ENCODE measurements at places on chromosomes 7 and 10.

- no peak for DNase-seq
Observed at GRCh38 chr10:5830629-5831445, 17.6 kb upstream of the GDI2 start.

DNA sequence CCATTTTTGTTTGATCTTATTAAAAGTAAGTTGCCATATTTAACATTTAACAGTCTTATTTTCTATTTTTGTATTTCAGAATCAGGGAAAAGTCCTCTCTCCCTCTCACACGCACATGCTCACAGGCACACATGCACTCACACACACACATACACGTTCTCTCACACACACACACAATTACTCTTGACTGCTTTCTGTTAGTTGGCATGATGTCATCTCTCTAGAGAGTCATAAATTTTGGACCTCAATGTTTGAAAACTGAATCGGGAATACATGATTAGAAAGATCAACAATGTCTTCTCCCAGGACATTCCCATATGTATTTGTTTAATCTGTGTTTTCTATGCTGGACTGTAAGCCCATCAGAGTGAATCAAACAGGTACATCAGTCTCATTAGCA, 165.7 kb upstream of the AHR start:
- DNase-seq, result no peak

GRCh38 chr7:82049891-82050533, 280.2 kb upstream of the HGF start:
- DNase-seq, result no peak

GRCh38 chr10:86785037-86785436, 28.6 kb downstream of the BMPR1A start:
- no peak for DNase-seq

GRCh38 chr7:10977113-10977512, 3.4 kb downstream of the PHF14 start:
- no peak for DNase-seq

GRCh38 chr10:79024296-79024695, 44.5 kb upstream of the ZMIZ1 start:
- no peak for DNase-seq

DNA sequence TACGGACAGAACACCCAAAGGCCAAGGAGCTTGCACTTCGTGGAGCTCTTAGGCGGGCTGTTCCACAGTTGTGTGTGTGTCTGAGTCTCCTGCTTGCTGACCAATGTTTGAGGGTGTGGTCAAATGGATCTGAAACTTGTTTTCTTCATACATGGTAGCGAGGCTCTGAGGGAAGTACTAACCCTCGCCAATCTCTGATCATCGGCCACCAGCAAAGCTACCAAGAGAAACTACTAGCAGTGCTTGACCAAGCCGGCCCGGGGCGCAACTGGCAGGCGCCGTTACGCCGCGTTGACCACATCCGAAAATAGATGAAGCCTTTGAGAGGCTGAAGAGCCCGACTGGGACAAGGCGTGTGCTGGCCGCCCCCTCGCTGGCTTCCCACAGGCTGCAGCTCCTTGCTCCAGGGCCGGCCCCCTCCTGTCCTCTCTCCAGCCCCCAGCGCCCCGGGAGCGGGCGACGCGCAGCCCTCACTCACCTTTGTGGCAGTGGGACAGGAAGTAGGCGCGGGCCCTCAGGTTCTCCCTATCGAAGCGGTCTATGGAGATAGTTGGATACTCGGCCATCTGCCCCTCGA, 384 bp downstream of the DCLRE1C start:
- DNase-seq, result peak; percentile 26

GRCh38 chr7:33806298-33807154, 98.8 kb upstream of the BMPER start:
- DNase-seq, result no peak

GRCh38 chr10:104906112-104906511, 265.0 kb downstream of the SORCS3 start:
- DNase-seq, result no peak

- DNase-seq, result no peak
Observed at GRCh38 chr7:76368190-76368589, 9.4 kb upstream of the YWHAG start.

DNA sequence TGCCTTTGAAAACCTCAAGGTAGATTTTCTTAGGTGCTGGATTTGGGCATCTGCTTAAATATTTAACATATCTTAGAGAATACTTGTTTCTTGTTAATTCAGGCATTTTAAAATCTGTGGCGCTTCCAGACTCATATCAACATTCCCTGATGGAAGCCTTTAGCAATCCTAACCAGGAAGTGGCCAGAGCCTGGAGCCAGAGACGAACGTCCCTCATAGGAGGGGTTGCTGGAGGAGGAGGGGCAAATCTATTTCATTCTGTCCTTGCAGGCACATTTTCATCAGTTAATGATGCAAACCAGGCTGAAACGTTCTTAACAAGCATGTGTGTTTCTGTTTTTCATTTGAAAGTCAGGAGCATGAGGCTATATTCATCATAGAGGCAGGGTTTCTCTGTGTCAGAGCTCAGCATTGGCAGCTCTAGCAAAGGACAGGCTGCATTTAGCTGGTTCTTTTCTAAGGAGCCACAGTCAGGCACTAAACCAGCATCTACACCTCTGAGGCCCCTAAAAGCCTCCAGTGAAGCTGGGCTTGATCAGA, 17.8 kb upstream of the IFIT2 start:
- DNase-seq, result no peak

DNA sequence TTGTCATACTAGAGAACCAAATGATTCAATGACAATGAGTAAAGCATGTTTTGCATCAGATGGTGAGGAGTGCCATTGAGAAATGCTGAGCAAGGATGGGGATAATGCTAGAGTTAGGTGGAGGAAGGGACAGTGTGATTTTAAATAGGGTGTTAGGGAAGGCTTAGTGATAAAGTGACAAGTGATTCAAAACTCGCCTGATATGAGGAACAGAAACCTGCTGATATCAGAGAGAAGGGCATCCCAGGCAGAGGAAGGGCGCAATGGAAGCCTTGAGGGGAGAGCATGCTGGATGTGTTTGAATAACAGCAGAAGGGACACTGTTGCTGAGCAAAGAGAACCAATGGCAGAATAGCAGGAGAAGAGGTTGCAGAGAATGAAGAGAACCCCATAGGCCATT, 196.2 kb downstream of the NRG3 start:
- DNase-seq, result no peak

- DNase-seq, result no peak
Observed at GRCh38 chr7:46146454-46147255, 225.6 kb upstream of the IGFBP3 start.

DNA sequence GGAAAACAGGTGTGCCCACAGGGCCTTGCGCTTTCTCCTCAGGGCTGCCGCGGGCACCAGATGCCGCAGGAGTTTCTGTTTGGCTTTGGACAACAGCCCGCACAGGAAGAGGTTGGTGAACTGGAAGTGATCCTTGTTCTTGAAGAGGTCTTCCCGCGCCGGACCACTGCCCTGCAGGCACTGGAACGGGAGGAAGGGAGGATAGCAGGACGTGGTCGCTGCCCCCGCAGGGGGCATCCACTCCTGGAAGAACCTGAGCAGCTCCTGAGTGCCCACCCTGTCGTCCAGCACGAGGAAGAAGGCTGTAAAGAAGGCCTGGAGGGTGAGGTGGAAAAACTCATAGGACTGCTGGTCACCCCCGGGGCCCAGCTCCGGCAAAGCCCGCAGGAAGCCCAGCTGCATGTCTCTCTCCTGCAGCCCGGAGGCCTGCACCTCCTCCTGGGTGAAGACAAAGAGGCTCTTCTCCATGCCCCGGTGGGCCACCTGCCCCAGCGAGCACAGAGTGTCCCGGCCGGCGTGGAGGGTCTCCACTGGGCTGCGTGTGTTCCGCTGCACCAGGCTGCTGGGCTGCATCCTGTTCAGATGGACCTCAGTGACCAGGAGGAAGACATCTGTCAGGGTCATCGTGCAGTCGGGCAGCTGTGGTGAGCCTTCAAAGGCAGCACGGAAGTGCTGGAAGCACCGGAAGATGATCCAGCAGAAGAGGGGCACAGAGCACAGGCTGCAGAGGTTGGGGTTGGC, 26.9 kb downstream of the NOD1 start:
- no peak for DNase-seq

DNA sequence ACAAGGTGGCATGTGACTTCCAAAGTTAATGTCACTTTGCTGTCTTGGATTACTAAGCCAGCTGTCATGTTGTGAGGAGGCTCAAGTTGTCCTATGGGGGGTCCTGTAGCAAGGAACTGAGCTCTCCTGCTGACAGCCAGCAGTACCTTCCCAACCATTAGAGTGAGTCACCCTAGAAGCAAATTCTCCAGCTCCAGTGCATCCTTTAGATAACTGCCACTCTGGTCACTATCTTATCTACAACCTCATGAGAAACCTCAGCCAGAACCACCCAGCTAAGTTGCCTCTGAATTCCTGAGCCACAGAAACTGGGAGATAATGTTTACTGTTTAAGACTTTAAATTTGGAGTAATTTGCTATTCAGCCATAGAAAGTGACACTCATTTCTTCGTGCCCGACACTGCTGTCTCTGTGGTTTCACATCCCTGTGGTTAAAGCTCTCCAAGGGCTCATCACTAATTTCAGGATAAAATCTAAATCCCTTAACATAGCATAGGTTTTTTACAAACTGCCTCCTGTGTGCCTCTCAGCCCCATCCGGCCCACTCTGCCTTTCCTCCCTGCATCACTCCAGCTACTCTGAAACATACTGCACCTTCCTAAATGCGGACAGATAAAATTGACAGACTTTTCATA, 83.5 kb downstream of the PRR15 start:
- no peak for DNase-seq

DNA sequence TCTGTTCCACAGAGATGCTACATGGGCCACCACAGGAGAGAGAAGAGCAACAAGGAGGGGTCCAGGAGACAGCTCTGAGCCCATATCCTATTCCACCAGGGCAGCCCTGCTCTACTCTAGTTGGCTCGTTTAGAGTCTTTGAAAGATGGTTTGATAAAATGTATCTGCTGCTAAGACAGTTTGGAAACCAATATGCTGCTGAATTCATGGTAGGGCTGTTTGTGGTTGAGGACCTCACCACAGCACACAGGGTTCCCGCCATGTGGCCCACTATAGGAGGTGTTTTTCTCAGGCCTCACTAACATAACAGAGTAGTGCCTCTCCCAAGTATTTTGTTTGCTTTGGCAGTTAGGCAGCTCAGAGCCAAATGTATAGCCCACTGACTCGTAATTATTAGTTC, 35.8 kb upstream of the ZC3HAV1L start:
- no peak for DNase-seq

GRCh38 chr7:139645572-139646523, 122.4 kb downstream of the CLEC2L start:
- peak; percentile 72 for DNase-seq

- no peak for DNase-seq
Observed at GRCh38 chr10:50152792-50153272, 85.1 kb downstream of the WASHC2A start.

DNA sequence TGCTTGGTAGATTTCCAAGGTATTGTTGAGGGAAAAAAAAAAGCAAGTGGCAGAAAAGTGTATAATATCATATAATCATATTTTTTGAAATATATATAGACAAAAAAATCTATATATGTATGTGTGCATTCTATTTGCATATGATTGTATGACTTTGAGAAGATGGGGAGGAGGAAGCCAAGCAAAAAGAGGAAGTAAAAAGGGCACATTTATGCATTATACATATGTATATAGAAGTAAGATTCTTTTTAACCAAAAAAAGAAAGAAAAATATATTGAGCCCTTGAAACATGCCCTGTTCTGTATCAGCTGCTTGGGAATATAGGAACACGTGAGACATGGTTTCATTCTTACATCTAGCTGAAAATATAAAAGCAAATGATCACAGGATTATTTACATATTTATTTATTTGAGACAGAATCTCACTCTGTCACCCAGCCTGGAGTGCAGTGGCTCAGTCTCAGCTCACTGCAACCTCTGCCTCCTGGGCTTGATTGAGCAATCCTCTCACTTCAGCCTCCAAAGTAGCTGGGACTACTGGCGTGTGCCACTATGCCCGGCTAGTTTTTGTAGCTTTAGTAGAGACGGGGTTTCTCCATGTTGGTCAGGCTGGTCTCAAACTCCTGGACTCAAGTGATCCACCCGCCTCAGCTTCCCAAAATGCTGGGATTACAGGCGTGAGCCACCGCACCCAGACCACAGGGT, 18.0 kb upstream of the SLF2 start:
- no peak for DNase-seq

- DNase-seq, result no peak
Observed at GRCh38 chr10:129870474-129870757, 93.7 kb downstream of the EBF3 start.

GRCh38 chr10:132407846-132408278, 10.9 kb downstream of the PWWP2B start:
- no peak for DNase-seq

DNA sequence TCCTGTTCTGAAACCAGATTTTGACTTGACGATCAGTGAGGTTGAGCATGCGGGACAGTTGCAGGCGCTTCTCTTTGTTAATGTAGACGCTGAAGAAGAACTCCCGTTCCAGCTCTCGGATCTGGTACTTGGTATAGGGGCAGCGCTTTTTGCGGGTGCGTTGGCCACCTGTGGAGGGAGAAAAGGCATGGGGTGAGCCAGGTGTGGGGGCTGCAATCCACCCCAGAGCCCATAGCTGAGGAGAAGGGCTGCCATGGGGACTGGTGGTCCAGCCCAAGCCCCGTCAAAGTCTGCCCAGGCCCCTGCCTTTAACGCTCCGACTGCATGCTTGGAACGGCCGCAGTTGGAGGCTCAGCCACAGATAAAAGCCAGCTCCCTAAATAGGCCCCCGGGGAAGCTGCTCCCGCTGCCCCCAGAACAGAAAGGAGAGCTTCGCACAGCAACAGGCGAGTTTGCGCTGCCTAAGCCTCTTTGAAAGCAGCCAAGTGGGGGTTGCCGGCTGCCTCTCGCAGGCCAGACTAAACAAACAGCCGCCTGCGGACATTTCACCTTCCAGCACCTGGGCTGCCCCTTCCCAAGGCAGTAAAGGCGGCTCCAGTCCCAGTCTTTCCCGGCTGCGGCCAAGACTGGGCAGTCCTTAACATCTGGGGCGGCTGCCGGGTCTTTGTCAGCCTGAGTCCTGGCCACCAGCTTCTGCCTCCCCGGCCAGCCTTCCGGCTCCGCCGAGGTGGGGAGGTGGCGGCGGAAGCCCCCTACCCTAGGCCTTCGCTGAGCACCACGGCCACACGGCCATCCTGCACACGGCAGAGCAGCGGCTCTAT, 2.0 kb downstream of the HOXA11 start:
- DNase-seq, result no peak

GRCh38 chr10:76047521-76047920, 616.1 kb downstream of the LRMDA start:
- no peak for DNase-seq

- DNase-seq, result no peak
Observed at GRCh38 chr7:94088560-94088959, 84.4 kb upstream of the BET1 start.

- no peak for DNase-seq
Observed at GRCh38 chr10:685613-686012, 3.9 kb downstream of the DIP2C start.

GRCh38 chr10:125123476-125124114, 36.8 kb downstream of the CTBP2 start:
- no peak for DNase-seq

DNA sequence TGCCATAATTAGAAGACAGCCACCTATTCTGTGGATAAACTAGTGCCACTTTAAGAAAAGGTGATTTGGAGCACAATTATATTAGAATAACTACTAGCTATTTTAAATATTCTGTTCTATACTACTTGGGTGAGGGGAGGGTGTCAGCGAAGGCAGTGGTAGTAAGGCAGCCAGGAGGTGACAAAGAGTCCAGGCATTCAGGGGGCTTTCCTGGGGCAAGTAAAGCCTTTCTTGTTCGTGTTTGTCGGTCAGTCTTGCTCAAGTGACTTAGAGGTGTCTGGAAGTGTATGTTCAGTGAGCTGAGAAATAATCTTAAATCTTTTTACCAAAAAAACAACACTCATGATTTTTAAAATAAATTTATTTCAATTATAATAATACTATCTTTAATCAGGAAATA, 34.4 kb downstream of the ADD3 start:
- DNase-seq, result no peak

- no peak for DNase-seq
Observed at GRCh38 chr10:34150103-34150502, 665.0 kb downstream of the PARD3 start.
